ENCODE measurements at places on chromosomes 1 and 21.

GRCh38 chr1:11781297-11781696 lies 19.3 kb downstream of the C1orf167 start:
- no peak for DNase-seq

GRCh38 chr1:47431534-47431933 lies 6.3 kb upstream of the FOXD2 start:
- no peak for DNase-seq

GRCh38 chr1:35590476-35591040 lies 17.4 kb downstream of the TFAP2E start:
- DNase-seq: no peak

GRCh38 chr1:222060210-222060916 lies 318.5 kb upstream of the DUSP10 start:
- no peak for DNase-seq

DNA sequence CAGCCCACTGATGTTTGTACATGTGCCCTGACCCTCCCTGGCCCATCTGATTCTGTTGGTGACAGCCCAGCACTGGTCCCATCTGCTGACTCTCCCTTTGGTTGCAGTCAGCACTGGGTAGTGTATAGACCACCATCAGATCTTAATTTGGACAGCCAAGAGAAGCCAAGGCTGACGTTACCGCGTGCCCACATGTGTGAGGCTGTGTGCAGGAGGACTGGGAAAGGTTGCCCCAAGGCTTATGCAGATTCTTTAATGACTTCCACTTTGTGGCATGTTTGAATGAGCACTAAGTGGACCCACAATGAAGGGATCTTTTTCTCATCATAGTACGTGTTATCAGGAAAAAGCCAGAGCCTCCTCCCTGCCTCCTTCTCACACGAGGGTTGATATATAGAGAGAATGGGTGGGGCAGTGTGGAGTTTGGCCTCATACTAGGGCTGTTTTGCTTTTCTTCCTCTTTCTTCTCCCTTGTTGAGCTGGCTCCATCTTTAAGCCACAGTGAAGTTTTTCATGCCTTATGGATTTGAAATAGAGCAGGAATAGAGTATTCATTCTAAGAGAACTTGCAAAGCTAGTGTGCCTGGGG lies 93.5 kb downstream of the NAV1 start:
- no peak for DNase-seq
